ENCODE measurements at places on chromosomes 7 and 10. TPM values are rescaled to one million over a fixed set of nuclear protein-coding genes. Genes with fewer than 3 reads are reported as not detected.

CPA2 gene
- not detected for total RNA-seq

AGAP4 gene
- 1.8 TPM for total RNA-seq

OPN1SW gene
- not detected for total RNA-seq

PDZD7 gene
- 0.07 TPM for total RNA-seq

HDAC9 gene
- 39.5 TPM for total RNA-seq

SAP25 gene
- not detected for total RNA-seq

AP3M1 gene
- total RNA-seq = 40.8 TPM

TMEM196 gene
- total RNA-seq = not detected

AZGP1 gene
- not detected for total RNA-seq

TMEM176B gene
- total RNA-seq = not detected

TSPAN15 gene
- 65.7 TPM for total RNA-seq

GDF2 gene
- total RNA-seq = not detected

MMP21 gene
- total RNA-seq = not detected

HOXA4 gene
- 8.8 TPM for total RNA-seq

SCART1 gene
- 0.25 TPM for total RNA-seq

RSPH10B2 gene
- 0.05 TPM for total RNA-seq

PNLIPRP3 gene
- total RNA-seq = not detected

CBLL1 gene
- total RNA-seq = 22.9 TPM

ST8SIA6 gene
- total RNA-seq = not detected

DLX6 gene
- not detected for total RNA-seq

ZNF746 gene
- total RNA-seq = 15.2 TPM

MPP7 gene
- total RNA-seq = 0.34 TPM

TEX36 gene
- total RNA-seq = not detected

MEIG1 gene
- total RNA-seq = not detected

FAM185A gene
- total RNA-seq = 11.5 TPM

TRIM24 gene
- 10.3 TPM for total RNA-seq

ECD gene
- 30.6 TPM for total RNA-seq

SEMA4G gene
- total RNA-seq = 0.84 TPM

Data from mammary microvascular endothelial cell (primary cell).